ENCODE measurements at places on chromosomes 6 and 20.

DNA sequence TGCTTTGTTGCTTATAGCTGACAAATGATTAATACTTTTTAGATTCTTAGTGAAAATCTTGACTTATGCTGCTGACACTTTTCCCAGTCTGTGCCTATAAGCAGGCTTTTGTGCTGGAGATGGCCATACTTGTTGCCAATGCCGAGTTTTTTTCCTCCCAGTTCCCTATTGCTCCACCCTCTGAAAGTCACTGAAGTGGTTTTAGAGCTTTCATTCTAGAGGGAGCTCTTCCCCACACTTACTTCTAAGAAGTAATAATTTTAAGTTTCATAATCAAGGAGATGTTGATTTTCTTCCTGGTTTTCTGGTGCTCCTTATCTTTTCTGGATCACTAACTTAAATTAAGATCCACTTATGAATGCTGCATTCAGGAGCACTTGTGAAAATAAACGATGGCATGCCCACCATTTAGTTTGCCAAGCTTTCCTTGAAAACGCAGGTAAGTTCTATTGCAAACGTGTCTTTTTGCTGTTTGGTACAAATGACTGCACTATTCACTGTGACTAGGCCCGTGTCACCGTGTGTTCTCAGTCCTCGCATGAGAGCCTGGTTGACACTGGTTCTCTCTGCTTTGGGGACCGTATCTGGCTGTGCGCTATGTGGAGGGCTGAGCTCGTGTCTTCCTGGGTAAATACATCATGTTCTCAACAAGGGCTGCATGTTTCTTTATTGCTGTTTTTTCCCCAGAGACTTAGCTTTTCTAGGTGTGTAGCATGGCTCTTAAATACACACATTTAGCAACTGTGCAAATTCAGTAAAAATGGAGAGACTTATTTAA lies 50.2 kb downstream of the GFRA4 start:
- no peak for DNase-seq

DNA sequence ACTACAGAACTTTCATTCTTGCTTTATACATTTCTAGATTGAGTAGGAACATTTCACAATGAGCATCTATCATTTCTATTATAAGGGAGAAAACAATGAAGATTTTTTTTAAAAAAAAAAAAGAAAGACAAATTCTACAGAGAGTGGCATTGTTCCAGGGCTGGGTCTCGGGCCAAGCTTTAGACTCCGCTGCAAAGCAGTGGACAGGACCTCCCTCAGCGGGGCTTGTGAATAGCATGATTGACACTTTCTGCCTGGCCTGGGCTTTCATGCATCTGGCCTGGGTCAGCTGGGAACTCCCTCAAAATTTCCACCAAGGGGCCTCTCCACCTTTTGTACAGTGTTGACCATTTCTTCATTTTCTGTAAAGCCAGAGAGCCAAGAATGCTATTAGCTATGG lies 55.8 kb upstream of the HIVEP2 start:
- no peak for DNase-seq

- no peak for DNase-seq
These were observed 87.7 kb upstream of the NOX3 start for GRCh38 chr6:155543166-155543847.

GRCh38 chr6:126380072-126380583 lies 40.2 kb downstream of the CENPW start:
- no peak for DNase-seq

- no peak for DNase-seq
These were observed 139.8 kb downstream of the BACH2 start for GRCh38 chr6:90156861-90157260.

Data from stimulated activated CD8-positive, alpha-beta memory T cell treated with anti-CD3 and anti-CD28 coated beads, Interleukin-15, amount 100 ng/mL, for 1 hour (primary cell).